ENCODE measurements at places on chromosomes 5 and 9. TPM values are rescaled to one million over a fixed set of nuclear protein-coding genes. Genes with fewer than 3 reads are reported as not detected.
A peak's percentile ranks its signal among the peaks of the same experiment; 100 is the strongest.

Gene NME5
- 4.8 TPM for total RNA-seq

GRCh38 chr5:179870403-179870903, 11.8 kb upstream of the MRNIP start:
- DNase-seq = peak; percentile 70

GRCh38 chr9:69590266-69590665, 81.9 kb downstream of the APBA1 start:
- DNase-seq = no peak

Gene SLC25A2
- 0.28 TPM for total RNA-seq

- DNase-seq = no peak
These were observed 7.4 kb downstream of the SLC12A7 start for GRCh38 chr5:1104327-1105006.

Gene SPTAN1
- total RNA-seq = 250 TPM

DNA sequence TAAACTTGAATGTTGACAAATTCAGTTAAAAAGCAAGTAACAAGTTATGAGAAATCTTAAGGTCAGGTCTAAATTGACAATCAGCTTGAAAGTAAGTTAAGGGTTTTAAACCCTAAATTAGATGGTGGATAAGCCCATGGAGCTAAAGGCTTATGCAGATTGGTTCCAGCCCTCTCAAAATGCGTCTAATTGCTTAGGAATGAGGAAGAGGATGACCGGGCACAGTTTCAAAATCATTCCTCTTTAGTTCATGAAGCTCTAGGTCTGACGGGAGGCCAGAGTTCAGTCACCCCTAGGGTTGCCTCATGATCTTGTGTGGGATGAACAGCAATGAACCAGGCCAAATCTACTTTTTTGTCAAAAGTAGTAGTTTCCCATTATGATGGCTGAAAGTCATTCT, 75.4 kb downstream of the SLC38A9 start:
- DNase-seq = no peak

GRCh38 chr9:89657765-89658164, 53.0 kb downstream of the GADD45G start:
- DNase-seq = no peak

DNA sequence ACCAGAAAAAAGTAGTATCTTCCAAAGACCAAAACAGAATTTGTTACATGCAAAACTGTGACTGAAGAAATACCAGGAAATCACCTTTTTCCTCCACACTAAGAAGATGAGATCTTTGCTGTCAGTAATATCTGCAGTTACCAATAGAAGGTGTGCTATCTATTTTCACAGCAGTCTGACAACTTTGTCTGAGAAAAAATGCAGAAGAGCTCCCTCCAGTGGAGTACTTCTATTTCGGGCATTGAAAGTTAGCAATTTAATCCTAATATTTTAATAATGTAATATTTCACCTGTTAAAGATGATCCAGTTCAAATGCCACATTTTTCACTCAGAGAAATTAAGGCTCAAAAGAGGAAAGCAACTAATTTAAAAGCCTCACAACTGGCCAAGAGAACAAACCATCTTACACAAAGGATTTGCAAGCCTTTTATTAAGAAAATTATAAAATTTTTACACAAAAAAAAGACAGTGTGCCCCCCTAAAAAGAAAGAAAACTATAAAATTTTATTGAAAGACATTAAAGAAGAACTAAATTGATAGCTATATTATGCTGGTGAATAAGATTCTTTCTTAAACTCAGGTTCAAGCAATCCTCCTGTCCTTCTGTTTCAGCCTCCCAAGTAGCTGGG, 50.6 kb downstream of the DEPDC1B start:
- DNase-seq = no peak

DNA sequence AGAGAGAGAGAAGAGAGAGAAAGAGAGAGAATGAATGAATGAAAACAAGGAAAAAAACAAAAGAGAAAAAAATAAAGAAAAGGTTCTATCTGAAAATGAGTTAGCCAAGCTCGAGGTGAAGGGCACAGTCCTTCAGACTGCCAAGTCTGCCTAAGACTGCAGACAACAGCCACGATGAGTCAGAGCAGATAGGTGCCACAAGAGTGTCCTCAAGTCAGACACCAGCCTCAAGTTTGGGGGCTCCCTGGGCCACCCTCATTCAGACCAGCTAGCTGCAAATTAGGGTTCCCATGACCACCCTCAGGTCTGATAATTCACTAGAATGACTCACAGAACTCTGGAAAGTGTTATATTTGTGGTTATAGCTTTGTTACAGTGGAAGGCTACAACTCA, 13.9 kb upstream of the HABP4 start:
- no peak for DNase-seq

Gene BNIP1
- total RNA-seq = 10.6 TPM

DNA sequence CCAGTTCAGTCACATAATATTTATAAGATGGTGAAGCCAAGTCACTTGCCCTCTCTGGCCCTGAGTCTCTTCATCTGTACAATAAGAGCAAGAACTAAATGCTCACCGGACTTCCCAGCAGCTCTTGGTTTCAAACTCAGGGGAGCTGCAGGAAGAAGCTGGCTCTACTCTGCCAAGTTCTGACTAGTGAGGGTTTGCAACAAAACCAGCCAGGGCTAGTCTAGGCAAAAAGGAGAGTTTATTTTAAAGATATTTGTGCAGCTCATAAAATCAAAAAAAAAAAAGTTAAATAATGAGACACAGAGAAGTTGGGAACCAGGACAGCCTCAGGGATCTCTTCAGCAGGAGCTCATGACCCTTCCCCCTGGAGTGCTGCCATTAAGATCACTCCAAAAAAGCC, 107.3 kb downstream of the DOCK2 start:
- no peak for DNase-seq

DNA sequence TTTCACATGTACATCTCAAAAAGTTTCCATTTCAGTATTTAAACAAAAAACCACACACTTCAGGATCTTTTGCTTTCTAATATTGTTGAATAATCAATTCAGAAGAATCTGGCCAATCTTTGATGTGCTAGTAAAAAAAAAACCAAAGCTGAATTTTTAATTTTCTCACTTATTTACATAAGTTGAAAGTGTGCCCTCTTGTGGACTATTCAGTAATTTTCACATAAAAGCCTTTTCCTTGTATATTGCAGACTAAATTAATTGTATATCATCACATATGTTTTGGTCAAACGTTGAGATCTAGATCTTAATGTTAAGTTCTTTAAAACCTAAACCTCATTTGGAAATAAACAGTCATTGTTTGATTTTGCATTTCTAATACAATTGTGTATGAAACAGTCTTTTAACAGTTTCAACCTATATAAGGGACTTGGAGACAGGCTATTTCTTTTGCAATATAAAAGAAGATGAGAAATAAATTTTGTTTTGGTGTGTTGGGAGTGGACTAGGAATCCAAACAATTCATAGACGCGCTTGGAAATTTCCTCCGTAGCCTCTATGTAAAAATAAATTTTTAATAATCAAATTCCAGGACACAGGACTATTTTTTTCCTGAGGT, 68.1 kb downstream of the NIPBL start:
- DNase-seq = no peak

DNA sequence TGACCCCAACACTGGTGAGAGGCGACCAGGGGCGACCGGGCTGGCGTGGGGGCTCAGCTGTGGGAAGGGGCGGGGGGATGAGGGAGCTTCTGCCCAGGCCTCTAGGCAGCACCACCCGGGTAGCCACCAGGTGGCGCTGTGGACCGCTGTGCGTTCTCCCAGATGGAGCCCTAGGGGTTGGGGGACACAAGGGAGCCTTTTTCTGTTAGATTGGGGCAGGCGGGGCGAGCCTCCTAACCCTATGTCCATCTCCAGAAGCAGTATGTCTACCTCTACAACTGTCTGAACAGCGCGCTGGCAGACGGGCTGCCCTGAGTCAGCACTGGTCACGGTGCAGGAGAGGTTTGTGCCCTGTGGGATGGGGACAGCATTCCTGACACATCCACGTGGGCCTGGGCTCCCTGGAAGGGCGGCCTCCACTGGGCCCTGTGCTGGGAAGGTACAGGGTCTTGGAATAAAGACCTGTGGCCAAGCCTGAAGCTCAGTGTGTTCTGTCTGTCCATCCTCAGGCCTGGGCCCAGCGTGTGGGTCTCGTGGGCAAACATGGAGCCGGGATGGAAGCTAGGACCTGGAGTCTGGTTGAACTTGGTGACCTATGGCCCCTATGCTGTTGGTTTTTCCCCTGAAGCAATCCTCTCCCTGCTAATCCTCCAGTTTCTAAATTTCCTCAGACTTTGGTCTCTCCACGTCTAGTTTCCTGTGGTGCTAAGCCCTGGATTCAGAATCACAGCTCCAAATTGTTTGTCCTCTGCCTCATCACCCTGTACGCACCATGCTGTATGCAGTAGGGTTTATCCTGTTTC, 23.1 kb upstream of the SPTLC1 start:
- peak; percentile 80 for DNase-seq

Gene VLDLR
- 134 TPM for total RNA-seq

Gene FOXD4L4
- total RNA-seq = not detected

Gene GPR150
- not detected for total RNA-seq

GRCh38 chr9:27310582-27310981, 13.6 kb upstream of the EQTN start:
- no peak for DNase-seq

DNA sequence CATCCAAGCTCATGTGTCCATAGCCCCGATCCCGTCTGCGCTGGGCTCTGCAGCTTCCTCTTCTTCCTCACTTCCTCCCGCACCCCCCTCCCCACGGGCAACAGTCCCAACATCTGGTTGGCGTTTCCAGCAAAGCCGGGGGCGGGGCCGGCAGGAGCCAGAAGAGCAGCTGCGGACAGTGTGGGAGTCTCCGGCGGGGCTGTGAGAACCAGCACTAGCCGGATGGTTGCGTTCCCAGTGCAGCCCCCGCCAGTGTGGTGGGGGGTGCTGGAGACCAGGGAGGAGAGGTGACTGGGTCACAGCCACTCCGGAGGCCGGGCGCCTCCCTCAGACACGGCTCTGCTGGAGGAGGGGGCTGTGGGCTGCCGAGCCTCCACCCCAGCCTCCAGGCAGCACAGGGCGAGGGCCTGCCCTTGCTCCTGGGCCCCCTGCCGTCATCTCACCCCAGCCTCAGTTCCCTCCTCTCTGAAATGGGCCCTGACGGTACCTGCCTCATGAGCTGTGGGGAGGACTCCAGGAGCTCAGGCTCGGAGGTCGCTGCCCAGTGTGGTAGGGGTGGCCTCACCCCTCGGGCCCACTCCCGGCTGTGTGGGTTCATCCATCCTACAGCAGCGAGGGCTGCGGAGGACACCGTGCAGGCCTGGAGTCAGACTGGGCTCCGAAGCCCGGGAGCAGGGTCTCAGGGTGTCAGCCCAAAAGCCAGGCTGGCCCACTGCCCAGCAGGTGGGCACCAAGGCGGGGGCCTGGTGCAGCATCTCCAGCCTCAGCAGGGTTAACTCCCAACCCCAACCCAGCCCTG, 41.5 kb upstream of the NOTCH1 start:
- peak; percentile 88 for DNase-seq

Gene NUTM2F
- total RNA-seq = not detected

Gene PPP2R2B
- total RNA-seq = 0.62 TPM

Gene PCDHA6
- not detected for total RNA-seq

DNA sequence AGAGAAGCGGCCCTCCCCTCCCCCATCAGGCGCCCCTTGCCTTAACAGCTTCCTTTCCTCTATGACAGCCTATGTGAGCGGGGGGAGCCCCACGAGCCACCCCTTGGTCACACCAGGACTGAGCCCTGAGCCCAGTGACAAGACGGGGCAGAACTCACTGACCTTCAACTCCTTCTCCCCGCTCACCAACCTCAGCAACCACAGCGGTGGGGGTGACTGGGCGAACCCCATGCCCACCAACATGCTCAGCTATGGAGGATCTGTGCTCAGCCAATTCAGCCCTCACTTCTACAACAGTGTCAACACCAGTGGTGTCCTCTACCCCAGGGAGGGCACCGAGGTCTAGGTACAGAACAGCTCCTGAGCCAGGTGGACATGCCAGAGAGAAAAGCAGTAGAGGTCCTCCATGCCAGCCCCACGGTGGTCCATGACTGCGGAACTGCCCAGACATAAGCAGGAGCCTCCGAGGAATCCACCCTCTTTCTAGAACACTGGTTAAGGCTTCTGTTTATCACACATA, 2.6 kb downstream of the FOXI1 start:
- DNase-seq = no peak

Gene BARHL1
- total RNA-seq = not detected

DNA sequence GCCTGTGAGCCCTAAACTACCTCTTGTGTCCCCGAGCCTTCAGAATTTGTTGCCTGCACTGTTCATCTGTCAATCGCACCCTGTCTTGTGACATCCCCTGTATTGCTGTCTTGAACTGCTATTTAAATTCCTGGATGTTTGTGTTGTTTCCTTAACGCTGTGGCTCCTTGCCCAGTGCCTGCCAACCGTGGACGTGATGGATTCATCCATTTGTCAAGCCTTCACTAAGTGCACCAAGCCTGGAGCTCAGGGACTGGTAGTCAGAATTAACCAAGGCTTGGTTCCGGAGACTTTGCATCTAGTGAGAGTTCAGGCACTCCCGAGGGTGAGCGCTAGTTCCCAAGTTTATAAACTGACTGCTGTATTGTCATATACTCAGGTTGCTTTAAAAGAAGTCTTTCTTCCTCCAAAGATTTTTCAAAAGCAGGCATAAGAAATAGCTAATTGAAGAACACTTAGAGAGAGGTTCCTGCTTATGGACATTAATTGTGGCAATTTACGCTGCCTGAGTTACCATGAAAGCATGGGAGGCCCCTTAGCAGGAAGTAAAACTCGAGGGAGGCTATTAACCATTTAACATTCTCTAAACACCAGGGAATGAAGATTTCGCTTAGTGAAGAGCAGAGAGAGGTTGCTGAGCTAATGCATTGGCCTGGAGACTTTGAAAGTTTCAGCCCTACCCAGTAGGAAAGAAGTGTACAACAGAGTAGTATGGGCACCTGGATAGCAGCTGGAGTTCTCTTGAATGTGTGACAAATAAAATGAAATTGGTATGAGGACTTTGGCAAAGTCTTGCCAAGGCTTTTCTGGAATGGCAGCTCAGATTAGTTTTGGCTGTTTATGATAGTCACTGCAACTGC, 29.0 kb downstream of the RGS3 start:
- peak; percentile 50 for DNase-seq

GRCh38 chr5:140111011-140111858, 2.7 kb upstream of the PURA start:
- no peak for DNase-seq

DNA sequence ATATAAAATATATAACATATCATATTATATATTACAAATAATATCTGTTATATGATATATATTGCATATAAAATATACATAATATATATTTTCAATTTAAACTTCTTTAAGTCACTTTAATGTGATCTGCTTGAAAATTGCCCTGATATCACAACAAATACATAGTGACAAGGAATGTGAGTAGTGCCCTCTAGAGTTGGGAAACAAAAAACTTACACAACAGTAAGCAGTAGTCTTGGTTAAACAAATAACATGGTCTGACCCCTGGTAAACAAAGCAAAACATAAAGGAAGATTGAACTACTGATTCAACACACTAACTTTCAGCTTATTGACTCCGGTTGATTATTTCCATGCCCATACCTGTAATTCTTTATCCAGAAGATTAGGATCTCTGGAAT, 188.3 kb upstream of the NMUR2 start:
- no peak for DNase-seq

Gene RNF183
- total RNA-seq = not detected

GRCh38 chr5:16930496-16930895, 5.6 kb downstream of the MYO10 start:
- no peak for DNase-seq

Data from heart right ventricle (tissue), 16 donors.